ENCODE measurements at places on chromosomes 2 and 18.

GRCh38 chr2:230658877-230659652, 53.6 kb upstream of the CAB39 start:
- DNase-seq: no peak

DNA sequence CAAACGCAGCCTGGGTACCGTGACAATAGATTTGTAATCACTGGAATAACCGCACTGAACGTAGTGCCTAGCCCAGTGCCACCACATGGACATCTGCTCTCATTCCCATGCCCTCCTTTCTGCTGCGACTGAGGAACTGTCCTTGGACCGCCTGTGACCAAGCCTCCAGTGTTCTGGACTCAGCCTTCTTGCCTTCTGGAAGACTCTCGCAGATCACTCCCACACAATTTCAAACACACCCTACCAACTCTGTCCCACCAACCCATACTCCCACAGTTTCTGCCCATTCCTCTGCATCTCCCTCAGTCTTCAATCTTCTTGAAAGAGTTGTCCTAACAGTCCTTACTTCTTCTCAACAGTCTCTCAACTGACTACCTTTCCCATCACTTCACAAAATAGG, 2.1 kb downstream of the RNF149 start:
- no peak for DNase-seq

DNA sequence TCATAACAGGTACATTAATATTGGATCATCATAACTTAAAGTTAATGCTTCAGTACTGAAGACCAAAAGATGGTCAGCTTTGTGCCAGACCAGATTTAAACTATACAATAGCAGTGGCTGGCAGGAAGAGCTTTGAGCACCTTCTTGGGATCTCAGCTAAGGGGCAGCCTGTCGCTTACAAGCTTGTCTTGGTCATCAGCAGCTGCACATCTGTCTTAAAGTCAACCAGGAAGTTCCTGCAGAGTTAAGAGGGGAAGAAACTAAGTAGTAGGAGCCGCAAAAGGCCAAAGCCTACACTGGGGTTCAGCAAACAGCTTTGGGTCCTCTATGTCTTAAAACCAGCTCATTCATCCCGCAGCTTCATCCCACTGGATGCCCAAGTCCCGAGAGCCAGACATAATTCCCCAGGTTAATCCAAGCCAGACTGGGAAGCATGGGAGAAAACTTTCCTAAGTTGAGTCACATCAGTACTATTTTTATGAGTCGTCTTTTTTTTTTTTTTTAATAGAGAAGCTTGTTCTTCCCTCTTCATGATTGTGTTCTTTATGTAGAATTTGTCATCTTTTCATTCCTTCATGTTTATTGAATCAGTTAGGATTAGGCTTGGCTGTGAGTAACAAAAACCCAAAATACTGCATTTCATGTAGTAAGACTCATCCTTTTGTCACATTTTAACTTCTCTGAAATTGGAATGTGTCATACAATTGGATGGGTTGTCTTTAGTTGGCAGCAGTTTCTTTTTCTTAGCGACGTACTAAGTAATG, 59.3 kb downstream of the SERTAD2 start:
- no peak for DNase-seq

DNA sequence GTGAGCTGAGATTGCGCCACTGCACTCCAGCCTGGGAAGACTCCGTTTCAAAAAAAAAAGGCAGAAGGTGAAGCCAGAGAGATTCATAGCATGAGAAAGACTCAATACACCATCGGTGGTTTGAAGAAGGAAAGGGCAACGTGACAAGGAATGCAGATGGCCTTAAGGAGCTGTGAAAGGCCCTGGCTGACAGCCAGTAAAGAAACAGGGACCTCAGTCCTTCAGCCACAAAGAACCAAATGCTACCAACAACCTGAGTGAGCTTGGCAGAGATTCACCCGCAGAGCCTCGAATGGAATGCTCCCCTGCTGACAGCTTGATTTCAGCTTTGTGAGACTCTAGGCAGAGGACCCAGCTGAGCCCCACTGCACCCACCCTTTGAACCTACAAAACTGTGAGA, 154.9 kb upstream of the NDUFV2 start:
- DNase-seq: no peak

DNA sequence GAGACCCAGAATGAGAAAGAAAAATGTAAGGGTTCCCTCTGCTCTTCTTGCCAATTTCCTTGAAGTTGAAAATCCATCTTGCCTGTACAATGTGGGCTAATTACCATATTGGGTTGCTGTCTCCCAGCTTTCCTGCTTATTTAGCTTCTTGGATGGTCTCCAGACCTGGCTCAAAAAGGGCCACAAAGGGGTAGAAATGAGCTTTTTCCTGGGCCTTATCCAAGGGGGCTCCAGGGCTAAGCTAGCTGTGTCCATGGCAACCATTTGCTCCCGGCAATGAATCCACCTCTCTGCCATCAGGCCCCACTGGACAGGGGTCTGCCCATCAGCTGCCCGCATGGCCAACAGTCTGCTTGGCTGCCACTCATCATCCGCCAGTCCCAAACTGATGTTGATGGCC, 85.0 kb downstream of the BOD1L2 start:
- no peak for DNase-seq

GRCh38 chr2:216985658-216986141, 125.8 kb upstream of the TNP1 start:
- DNase-seq: no peak

DNA sequence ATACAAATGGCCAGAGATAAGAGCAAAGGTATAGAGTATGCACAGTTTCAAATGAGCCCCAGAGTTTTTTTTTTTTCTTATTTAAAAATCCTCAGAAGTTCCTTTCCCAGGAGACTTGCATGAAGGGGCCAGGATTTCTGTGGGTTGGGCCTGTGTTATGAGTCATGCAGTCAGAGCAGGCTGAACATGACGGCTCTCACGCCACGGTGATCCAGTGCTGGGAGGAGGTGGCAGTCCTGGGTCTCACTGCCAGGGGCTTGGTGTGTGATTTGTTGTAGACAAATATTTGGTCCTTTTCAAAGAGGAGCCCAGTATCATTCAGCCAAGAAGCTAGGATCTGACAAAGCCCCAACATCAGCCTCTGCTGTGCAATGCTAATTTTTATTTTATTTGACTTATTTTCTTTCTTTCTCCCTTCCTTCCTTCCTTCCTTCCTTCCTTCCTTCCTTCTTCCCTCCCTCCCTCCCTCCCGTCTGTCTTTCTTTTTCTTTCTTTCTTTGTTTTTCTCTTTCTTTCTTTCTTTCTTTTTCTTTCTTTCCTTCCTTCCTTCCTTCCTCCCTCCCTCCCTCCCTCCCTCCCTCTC, 10.4 kb upstream of the KCNE4 start:
- peak; percentile 75 for DNase-seq

DNA sequence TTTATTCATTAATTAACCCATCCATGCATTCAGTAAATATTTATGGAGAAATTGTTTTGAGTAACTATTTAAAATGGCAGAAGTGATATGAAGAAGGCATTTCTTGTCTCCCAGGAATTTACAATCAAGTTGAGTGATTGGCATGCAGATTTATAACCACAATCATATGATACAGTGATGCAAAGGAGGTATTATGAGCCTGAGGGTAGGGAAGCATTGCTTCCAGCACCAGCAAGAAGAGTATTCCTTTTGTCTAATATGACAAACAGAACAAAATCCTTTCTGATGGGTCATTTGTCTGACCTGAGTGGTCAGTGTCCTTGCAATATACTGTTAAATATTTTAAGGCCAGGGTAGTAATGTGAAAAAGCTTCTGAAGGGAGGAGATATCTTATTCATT, 244.2 kb upstream of the RGPD4 start:
- no peak for DNase-seq

DNA sequence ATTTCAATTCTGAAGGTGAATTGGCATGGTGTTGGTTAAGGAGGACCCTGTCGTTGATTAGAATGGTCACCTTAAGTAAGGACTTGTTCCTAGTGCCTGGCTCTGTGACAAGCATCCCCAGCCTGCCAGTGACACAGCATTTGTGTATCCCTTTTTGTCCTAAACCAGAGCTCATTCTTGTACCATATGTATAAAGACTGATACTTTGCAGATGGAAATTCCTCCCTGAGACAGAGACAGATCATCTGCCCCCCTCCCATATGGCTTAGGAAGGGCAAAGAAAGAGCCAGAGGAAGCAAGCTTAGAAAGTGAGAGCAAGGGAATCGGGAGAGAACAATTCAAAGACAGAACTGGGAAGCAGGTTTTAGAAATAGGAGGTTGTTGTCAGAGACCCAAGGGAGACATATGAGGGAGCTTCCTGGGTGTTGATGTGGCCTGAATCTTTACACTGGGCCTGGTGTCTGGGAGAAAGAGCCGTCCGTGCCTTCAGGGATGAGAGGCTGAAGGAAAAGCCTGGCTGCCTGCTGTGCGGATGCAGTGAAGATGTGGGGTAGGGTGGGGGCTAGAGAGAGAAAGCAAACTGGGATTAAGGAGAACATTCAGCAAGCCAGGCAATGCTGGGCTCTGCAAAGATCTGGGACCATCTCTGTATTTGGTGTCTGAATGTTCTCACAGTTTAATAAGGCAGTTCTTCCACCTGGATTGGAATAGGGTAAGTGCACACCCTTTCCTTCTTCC, 13.2 kb upstream of the CHRNA1 start:
- no peak for DNase-seq

DNA sequence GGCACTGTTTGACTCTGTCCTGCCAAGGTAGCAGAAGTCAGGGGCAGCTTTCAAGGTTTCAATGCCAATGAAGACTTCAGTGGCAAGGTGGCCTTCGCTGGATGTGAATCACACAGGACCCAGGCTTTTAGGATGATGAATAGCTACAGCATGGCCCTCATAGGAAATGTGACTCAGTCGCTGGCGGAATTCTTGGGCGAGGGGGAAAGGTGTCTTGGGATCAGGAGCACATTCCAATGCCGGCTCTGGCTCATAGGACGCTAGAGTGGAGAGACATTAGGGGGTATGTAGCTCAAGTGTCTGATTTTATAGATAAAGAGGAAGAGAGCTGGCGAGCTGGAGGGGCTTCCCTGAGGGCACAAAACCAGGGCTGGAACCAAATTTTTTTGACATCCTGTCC, 68.6 kb downstream of the SMIM21 start:
- DNase-seq: no peak

DNA sequence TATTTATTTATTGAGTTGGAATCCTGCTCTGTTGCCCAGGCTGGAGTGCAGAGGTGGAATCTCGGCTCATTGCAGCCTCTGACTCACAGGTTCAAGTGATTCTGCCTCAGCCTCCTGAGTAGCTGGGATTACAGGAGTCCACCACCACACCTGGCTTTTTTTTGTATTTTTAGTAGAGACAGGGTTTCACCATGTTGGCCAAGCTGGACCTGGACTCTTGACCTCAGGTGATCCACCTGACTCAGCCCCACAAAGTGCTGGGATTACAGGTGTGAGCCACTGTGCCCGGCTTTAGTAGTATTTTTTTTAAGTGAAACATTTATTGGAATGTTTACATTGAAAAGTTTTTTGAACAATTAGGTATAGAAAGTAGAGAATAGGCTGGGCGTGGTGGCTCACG, 23.9 kb downstream of the SLC20A1 start:
- no peak for DNase-seq

GRCh38 chr2:240623531-240624010, 1.7 kb upstream of the GPR35 start:
- peak; percentile 81 for DNase-seq

Data from lower leg skin (tissue), 4 donors.